Kidney (tissue), 22 donors: ENCODE measurements at places on chromosomes 6 and 20. TPM values are rescaled to one million over a fixed set of nuclear protein-coding genes. Genes with fewer than 3 reads are reported as not detected.

GRCh38 chr6:17998442-17998841 lies 11.0 kb upstream of the KIF13A start:
- DNase-seq, result no peak

- no peak for DNase-seq
Measured at GRCh38 chr6:90420500-90420899, 123.9 kb upstream of the BACH2 start.

Gene ZNF165
- 3.6 TPM for total RNA-seq

Gene ENPP5
- 21.5 TPM for total RNA-seq

Gene MDFI
- 16.9 TPM for total RNA-seq

Gene PTPRK
- 72.8 TPM for total RNA-seq

Gene CASS4
- total RNA-seq, result 3.0 TPM
